NCI-H2081 treated with DMSO at 0.1 percent for 48 hours (cell line): ENCODE measurements at places on chromosomes 2 and 18.

- DNase-seq: no peak
Measured at GRCh38 chr18:9771261-9771976, 63.3 kb downstream of the RAB31 start.

- no peak for DNase-seq
Measured at GRCh38 chr2:134413430-134413829, 159.6 kb downstream of the MGAT5 start.

DNA sequence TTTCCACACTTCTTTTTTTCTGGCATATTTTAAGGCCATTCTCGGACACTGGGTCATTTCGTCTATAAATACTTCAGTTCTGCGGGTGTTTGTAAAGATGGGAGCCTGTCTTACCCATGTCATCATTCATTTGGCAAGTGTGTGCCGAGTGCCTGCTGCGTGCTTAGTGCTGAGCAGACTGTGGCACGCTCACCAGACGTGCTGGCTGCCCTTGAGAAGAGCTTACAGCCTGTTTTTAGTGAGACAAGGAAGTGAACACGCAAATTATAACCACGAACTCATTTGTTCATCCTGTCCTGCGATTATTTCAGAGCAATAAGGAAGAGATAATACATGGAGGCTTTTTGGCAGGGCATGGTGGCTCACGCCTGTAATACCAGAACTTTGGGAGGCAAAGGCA lies 10.4 kb upstream of the STON1 start:
- no peak for DNase-seq

DNA sequence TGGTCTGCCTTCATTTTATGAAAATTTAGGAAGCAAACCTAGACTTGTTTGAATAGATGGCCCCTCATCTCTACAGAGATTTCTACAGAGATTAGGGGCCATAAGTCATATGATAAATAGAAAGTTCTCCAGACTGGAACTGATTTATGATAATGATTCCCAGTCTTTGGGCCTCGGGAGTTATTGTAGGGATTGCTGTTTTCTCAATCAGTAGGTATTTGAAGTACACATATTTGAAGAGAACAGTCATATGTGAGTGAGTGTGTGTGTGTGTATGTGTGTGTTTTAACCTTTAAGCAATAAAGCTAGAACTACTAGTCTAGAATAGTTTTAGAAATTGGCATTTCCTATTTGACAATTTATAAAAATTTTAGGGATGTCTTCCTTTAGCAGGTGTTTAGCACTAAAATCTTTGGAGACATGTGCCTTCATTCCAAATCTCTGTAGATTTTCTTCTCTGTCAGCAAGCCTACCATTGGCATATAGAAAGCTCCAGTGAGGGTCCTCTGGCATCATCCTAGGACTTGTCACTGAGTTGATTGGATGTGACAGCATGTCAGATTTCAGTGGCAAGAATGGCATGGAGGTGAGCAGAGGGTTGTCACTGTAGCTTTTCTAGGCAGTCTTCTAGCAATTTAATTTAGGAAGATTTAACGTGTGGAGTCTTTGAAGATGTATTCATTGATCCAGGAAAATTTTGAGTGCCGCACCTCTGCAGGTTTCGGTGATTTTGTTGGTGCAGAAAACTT lies 71.2 kb downstream of the MYO1B start:
- DNase-seq: no peak

DNA sequence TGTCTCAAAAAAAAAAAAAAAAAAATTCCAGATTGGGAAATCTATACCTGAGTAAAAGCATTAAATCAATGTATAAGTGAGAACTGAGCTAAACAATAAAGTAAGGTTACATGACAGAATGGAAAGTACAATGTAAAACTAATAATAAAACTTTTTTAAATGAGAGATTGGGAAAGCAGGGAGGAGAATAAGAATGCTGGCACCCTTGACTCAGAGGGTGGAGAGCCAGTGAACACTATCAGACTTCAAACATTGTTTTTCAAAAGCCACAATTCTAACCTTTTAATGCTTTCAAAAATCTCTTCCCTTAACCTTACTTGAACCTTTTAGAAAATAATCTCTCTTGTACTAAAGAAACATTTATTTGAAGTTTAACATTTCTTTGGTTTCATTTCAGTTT lies 63.5 kb downstream of the TBC1D8 start:
- no peak for DNase-seq

GRCh38 chr2:2668681-2669265 lies 337.7 kb upstream of the MYT1L start:
- no peak for DNase-seq

DNA sequence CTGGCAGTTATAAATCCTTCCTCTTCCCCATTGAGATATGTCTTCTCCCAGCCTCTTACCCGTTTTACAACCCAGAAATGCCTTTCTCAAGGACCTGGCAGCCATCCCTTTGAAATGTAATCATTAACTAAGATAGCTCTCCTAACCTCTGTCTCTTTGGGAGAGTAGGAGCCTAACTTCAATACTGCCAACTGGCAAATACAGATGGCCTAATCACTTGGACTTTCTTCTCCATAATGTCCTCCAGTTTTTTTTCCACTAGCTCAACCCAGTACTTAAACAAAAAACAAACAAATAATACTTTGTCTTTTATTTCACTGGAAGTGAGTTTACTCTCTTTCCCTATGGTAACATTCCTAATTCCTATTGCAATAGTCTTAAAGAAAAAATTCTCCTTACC lies 1391.1 kb downstream of the SUCLG1 start:
- DNase-seq: no peak

GRCh38 chr2:23912054-23912453 lies 14.9 kb downstream of the ATAD2B start:
- no peak for DNase-seq

DNA sequence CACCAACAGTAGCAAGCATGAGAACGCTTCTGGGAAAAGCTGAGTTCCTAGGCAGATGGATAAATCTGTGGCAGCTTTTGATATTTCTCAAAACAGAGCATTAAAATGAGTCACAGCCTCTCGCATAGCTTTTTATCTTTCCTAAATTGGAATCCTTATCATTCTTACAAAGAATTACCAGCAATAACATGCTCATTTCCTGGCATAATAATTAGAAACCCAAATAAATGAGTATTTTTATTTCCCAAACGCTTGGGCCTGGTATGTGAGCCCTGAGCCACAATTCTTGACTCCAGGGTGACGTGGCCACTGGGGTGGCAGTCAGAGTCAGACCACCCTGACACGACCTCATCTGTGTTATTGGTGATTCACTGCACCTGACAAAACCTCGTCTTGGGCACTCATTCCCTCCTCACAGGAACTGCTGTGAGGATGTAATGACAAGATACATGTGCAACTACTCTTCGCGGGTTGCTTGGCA lies 210.7 kb downstream of the ARL4C start:
- DNase-seq: no peak

- no peak for DNase-seq
Measured at GRCh38 chr18:2053490-2054089, 517.7 kb downstream of the METTL4 start.

DNA sequence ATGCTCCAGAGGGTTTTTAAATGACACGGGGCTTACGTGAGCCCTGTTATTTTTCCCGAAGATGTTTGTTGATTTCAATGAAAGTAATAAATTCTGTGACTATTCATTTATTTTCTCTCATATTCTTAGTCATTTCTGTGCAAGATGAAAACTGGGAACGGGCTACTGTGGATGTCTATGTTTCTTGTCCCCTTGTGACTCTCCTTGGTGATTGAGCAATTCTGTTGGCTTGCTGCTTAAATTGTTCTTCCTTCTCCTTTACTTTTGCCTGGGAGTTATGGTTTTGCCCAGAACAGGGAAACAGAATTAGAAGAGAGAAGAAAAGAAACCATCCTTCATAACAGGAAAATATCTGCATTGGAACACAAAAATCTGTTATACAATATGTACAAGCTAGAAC lies 508.2 kb upstream of the DSEL start:
- DNase-seq: no peak

GRCh38 chr2:65722028-65722778 lies 289.8 kb upstream of the SPRED2 start:
- no peak for DNase-seq

- no peak for DNase-seq
Measured at GRCh38 chr18:54173250-54173649, 51.2 kb downstream of the MBD2 start.

- DNase-seq: no peak
Measured at GRCh38 chr2:38977047-38977446, 87.4 kb downstream of the ARHGEF33 start.

- no peak for DNase-seq
Measured at GRCh38 chr2:29009711-29010677, 28.9 kb downstream of the TOGARAM2 start.

DNA sequence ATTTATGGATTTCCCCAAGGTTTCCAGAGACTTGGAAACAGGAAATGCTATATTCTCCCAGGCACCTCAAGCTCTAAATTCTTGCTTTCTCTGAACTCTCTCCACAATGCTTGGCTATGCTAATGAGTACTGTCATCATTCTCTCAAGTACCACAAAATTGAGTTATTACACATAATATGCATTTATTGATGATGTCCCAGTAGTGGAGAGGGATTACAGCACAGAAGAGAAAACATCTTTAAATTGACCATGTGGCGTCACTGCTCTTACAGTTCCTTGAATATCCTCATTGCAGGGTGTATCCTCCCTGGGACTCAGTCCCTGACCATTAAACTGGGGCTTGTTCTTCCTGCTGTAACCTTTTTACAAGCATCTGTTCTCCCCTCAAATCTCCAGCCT lies 681.1 kb upstream of the FANCL start:
- no peak for DNase-seq

DNA sequence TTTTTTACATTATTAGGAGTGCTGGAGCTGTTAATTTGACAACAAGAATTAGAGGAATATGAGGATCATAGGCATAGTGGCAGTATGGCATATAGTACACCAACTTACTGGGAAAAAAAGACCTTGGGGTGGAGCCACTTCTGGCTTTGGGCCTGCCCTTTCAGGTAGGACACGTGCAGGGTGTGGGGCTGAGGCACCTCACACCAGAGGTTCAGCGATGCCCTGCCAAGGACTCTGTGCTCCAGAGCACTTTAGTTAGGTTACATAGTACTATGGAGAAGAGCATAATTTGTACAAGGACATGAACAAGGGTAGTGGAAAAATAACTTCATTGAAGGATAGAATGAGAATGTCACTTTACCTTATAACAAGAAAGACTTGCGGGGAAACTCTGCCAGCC lies 77.1 kb upstream of the CD302 start:
- DNase-seq: no peak
